ENCODE measurements at places on chromosomes 5 and 9. TPM values are rescaled to one million over a fixed set of nuclear protein-coding genes. Genes with fewer than 3 reads are reported as not detected.

- H3K27me3 ChIP-seq = no peaks in the 10 kb centered on the region
- DNase-seq = no peak
- H3K36me3 ChIP-seq = no peaks in the 10 kb centered on the region
- H3K4me3 ChIP-seq = no peak overlapping the region
- no peak overlapping the region for H3K27ac ChIP-seq
- no peaks in the 10 kb centered on the region for H3K4me1 ChIP-seq
Measured at GRCh38 chr5:1786621-1787471, 12.8 kb downstream of the MRPL36 start.

DNA sequence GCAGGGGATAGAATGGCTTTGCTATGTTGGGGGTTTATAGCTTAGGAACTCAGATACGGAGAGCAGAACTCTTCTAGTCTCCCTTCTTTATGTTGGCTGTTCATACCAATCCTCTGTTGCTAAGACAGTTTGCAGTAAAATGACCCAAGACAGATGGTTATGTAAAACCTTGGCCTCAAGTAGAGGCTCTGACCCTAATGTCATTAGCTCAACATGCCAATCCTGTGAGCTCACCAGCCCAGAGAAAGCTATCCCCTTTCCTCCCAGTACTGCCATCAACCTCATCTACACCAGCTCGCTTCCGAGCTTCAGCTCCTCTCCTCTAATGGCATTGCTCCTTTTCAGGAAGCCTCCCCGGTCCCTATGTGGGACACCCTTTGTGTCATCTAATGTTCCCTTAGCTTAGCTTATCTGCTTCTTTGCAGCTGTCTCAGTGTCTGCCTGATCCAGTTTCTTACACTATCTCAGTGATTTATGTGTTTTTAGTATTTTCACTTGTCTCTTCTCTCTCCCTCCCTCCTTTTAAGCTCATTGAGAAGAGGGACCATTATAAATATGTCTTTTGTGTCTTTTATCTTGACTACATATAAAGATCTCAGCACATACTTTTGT is 281.3 kb upstream of the CLINT1 start:
- DNase-seq = no peak
- H3K27ac ChIP-seq = no peak overlapping the region
- no peaks in the 10 kb centered on the region for H3K27me3 ChIP-seq
- no peak overlapping the region for H3K4me3 ChIP-seq

DNA sequence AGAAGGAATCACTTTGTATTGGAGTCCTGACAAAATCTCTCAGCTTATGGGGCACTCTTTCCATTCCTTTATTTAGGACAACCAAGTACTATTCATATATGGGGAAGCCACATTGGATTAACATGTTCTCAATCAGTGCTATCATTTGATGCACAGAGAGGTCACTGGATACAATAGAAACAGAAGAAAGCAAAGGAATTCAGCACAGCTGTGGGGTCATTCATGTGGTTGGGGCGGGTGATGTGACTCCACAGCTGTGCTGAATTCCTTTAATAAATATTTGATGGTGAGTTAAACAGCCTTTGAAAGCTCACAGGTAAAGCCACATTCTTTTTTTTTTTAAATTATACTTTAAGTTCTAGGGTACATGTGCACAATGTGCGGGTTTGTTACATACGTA is 854 bp upstream of the TEX48 start:
- H3K36me3 ChIP-seq = no peaks in the 10 kb centered on the region
- H3K27ac ChIP-seq = no peak overlapping the region
- no peak overlapping the region for H3K4me3 ChIP-seq
- peaks cover 7% of the 10 kb centered on the region for H3K4me1 ChIP-seq
- DNase-seq = no peak
- no peaks in the 10 kb centered on the region for H3K27me3 ChIP-seq

TLX3 gene
- total RNA-seq = not detected

DNA sequence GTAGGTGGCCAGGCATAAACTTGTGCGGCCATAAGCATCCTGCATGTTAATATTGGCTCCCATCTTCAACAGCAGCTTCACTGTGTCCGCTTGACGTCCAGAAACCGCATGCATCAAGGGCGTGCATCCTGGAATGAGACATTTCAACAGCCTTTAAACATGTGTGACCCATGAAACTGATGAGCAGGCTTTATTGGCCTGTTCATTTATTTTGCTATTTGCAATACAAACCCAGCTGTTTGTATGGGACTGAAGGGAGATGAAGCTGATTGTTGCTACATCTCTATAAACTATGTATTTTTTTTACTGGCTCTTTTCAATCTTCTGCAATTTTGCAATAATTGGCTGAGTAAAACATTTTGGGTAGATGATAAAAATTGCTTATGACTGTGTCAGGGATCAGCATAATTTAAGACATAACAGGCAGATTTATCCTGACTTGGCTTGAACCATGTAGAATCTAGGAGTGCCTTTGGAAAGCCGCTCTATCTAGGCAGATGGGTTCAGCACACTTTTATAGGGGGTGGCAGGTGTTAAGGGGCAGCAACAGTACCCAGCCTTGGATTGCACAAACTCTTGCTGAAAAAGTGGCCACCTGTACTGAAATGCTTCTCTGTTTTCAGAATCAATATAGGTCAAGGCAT is 56.9 kb downstream of the ANKRD55 start:
- no peaks in the 10 kb centered on the region for H3K27me3 ChIP-seq
- H3K36me3 ChIP-seq = no peaks in the 10 kb centered on the region
- H3K27ac ChIP-seq = no peak overlapping the region
- DNase-seq = no peak

LTC4S gene
- 1.3 TPM for total RNA-seq

DNA sequence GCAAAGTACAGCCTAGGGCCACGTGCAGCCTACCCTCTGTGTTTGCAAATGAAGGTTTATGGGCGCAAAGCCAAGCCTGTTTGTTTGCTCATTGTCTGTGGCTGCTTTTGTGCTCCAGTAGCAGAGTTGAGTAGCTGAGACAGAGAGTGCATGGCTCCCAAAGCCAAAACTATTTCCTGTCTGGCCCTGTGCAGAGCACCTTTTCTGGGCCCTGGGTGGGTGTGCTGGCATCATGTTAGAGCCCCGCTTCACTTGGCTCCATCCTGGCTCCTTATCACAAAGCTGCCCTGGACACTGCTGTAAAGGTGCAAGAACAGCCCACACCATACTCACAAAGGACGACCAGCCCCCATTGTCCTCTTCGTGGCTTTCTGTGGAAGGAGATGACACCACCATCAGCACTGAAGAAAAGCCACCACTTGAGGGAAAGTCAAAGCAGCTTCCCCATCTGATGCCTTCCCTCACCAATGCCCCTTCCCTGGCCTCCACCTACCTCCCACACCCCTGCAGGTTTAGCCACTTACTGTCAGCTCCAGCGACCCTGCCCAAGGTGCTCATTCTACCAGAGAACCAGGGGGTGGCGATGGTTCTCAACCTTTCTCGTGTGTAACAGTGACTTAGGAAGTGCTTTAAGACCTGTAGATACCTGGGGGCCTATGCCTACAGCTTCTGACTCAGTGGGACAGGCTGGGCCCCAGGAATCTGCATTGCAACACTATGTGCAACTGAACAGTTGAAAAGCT is 23.4 kb downstream of the LCP2 start:
- peak overlapping the region; percentile 12 for H3K27ac ChIP-seq
- H3K4me3 ChIP-seq = no peak overlapping the region
- H3K27me3 ChIP-seq = no peaks in the 10 kb centered on the region
- DNase-seq = no peak

DNA sequence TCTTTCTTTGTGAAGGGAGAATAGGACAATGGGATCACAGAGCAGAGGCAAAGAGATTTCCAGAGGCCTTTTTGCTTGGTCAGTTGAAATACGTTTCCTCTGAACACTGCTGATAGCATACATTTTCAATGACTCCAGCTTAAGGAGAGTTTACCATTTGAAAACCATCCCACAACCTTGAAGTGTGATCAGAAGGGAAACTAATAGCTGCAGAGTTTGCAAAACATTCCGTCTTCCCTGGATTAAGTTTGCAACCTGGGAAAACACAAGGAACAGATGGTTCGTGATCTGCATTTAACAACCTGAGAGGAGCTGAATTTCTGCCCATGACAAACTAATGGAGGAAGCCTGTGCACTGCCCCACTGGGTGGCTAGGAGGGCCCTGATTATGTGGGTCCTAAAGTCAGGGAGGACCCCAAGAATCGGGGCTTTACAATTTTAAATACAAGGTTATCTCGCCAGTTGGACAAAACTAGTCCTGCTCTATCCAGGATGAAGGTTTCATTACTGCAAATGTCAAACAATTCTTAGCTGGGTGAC is 35.6 kb downstream of the MTX3 start:
- H3K36me3 ChIP-seq = no peaks in the 10 kb centered on the region
- no peak for DNase-seq
- no peak overlapping the region for H3K27ac ChIP-seq
- H3K4me1 ChIP-seq = no peaks in the 10 kb centered on the region
- H3K4me3 ChIP-seq = no peak overlapping the region
- no peaks in the 10 kb centered on the region for H3K27me3 ChIP-seq

DNA sequence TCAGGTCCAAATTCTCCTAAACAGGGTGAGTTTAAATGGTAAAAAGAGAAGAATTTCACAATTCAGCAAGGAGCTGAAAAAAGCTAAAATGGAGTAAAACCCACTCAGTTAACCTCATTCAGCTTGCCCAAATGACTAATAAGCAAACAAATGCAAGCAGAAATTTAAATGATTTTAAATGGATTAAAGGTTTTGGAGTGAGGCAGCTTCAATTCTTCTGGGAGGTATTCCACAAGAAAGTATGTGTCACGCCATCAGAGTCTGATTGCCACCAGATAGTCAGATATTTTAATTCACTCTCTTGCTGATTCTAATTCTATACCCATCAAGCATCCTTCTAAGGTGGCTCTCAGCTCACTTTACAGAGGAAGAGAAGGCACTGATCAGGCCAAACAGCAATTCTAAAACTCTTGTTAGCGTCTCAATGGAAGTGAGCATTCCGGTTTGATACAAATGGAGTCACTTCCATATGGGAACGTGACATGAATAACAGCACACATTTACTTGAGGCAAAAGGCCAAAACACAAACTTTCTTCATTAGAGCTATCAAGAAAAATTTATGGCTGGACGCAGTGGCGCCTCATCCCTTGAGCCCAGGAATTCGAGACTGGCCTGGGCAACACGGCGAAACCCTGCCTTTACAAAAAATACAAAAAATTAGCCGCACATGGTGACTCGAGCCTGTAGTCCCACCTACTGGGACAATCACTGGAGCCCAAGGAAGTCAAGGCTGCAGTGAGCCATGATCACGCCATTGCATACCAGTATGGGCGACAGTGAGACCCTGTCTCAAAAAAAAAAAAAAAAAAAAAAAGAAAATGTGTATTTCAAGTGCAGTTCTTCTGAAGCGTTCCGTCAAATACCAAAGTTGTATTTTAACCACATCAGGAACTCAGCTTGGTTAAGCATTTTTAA is 2.0 kb downstream of the CLK4 start:
- H3K27ac ChIP-seq = no peak overlapping the region
- peak overlapping the region; percentile 87 for H3K4me3 ChIP-seq
- H3K36me3 ChIP-seq = peaks cover 30% of the 10 kb centered on the region

DNA sequence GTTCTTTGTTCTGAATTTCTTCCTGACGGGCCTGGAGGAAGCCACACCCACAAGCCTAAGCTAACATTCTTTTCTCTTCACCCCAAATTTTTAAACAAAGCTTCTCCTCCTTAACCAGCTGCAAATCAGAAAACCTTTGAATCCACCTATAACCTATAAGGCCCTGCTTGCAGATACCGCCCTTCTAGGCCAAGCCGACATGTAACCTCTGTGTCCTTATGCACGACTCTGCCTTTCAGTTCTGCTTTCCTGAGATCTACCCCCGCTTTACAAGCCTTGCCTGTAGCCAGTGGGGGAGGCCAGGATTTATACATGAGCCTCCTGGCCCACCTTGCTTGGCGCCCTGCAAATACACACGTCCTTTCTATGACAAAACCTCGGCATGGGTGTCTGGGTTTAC is 19.3 kb downstream of the BRD9 start:
- H3K4me3 ChIP-seq = no peak overlapping the region
- H3K27me3 ChIP-seq = no peaks in the 10 kb centered on the region
- H3K36me3 ChIP-seq = peaks cover 82% of the 10 kb centered on the region
- no peaks in the 10 kb centered on the region for H3K4me1 ChIP-seq
- no peak overlapping the region for H3K27ac ChIP-seq

DTWD2 gene
- total RNA-seq = 10.7 TPM

DNA sequence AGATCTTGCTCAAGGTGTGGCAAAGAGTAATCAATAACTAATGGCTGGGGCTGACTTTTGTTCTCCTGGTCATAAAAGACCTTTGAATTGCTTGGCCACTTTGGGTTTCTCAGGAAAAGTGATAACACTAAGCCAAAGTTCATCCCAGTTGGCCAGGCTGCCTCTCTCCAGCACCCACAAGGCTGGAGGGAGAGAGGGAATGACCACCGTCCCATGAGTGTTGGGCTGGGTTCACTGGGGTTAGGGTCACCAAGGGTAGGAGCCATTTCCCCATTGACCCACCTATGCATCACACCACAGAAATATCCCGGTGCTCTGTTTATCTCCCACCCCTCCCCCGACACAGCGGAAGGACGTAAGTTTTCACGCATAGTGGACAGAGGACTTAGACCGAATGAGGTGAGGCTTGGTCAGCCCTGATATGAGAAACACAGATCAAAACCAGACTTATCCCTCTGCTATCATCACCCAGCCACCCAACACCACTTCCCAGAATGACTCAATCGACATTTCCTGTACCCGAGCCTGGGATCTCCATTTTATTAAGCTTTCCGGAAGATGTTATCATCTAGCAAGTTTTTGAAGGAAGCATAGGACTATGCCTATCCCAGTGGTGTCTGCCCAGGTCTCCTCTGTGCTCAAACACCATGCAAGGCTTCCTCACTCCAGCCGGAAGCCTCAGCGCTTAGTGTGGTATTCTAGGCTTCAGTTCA is 27.0 kb upstream of the PPARGC1B start:
- H3K4me1 ChIP-seq = peaks cover 10% of the 10 kb centered on the region
- no peaks in the 10 kb centered on the region for H3K36me3 ChIP-seq
- no peaks in the 10 kb centered on the region for H3K27me3 ChIP-seq
- H3K4me3 ChIP-seq = no peak overlapping the region
- H3K27ac ChIP-seq = no peak overlapping the region

DNA sequence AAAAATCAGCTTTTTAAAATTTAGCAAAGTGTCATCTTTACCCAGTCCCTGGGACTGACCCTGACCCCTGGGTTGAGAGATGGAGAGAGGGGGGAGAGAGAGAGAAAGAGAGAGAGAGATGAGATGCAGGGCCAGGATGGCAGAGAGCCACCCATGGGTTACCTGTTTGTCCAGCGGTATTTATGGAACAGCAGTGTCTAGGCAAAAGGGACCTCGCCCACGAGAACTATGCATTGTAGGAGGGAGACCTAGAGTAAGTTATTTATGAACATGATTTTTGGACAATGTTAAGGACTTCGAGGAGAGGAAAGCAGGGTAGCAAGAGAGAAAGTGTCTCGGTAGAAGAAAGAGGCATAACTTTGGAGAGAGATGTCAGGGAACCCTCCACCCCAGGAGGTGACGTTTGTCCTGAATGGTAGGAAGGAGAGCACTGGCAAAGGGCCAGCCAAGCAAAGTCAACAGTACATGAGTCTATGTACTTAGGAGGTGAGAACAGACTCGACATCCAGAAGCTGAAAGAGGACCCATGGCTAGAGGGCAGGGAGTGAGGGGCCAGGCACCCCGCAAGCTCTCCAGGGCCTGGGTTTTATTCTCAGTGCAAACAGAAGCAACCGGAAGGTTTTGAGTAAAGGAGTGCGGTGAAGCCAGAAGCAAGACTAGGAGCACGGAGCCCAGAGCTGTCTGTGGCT is 30.5 kb upstream of the MSX2 start:
- H3K27ac ChIP-seq = no peak overlapping the region
- no peak for DNase-seq
- peaks cover 16% of the 10 kb centered on the region for H3K27me3 ChIP-seq
- no peaks in the 10 kb centered on the region for H3K4me1 ChIP-seq
- no peak overlapping the region for H3K4me3 ChIP-seq
